ENCODE measurements at places on chromosomes 11 and 22.

DNA sequence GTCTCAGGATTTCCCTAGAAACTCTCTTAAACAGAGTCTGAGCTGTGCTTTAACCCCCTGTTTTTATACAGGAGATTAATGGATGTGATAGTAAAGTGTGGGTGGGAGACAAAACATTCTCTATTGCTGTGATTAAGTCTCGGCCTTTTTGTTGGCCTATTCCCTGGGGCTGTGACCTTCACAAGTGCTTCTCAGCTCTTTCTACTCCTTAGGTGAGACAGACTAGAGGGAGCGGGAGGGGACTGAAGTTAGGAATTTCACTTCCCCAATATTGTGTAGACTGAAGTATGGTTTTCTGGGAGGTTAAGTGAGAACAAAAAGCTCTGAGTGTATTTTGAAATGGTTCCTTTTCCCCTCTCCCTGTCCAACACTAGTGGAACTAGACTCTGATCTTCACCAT, 29.8 kb upstream of the OR8B8 start:
- DNase-seq = no peak

- DNase-seq = no peak
Measured at GRCh38 chr11:80843266-80843974, 1402.6 kb upstream of the TENM4 start.

GRCh38 chr11:117189941-117190544, 9.1 kb upstream of the TAGLN start:
- DNase-seq = peak; percentile 47

- DNase-seq = no peak
Measured at GRCh38 chr11:12642806-12643428, 31.3 kb upstream of the TEAD1 start.

DNA sequence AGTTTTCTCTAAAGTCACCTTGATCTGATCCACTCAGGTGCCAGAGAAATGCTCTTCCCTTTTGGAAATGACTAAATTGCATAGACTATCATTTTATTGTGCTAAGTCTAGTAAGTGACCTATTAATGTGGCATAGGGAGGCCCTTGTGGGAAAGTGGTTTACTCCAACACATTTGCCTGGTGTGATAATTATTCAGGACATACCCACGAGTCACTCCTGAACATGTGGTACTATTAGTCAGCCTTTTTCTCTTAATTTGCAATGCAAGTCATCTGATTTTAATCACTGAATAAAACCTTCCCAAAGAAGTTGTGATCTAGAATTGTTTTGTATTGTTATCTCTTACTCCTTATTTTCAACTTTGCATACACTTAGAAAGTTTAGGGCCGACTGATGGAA, 148.7 kb downstream of the OR4C45 start:
- no peak for DNase-seq

- no peak for DNase-seq
Measured at GRCh38 chr11:119663279-119663678, 65.7 kb downstream of the NECTIN1 start.

DNA sequence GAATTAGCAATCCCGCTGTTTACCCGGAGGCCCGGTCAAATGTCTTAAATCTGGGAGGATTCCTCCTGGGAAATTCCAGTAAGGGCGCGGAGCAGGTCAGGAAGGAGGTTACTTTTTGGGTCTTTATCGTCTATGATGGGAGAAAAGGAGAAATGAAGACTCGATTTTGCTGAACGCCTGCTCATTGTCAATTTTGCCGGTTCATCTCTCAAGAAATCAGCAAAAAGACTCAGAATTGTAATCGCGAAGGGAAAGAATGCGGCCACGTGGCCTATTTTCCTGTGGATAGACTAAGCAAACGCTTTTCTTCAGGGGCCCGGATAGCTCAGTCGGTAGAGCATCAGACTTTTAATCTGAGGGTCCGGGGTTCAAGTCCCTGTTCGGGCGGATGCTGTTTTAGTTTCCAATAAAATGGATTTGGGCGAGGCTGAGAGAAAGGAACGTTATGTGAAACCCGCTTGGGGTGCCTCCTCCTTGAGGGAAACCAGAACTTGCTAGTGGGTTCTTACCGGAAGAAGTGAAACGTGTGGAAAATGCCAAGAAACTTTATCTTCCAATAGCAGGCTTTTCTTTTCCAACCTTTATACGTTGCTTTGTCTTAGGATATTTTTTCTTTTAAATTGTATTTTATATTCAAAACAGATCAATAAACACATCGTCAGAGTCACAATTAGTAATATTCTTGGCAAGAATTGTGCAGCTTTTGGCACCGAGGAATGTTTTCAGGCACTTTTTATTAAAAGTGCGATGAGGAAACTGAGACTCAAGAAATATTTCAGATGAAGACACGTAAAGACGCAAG, 45.0 kb downstream of the OR4D9 start:
- peak; percentile 84 for DNase-seq

- no peak for DNase-seq
Measured at GRCh38 chr11:117816846-117817367, 7.6 kb downstream of the FXYD2 start.

- DNase-seq = no peak
Measured at GRCh38 chr11:45042560-45042959, 91.9 kb upstream of the TP53I11 start.
